Umbilical cord (tissue), 2 donors: ENCODE measurements at places on chromosomes 5 and 9. TPM values are rescaled to one million over a fixed set of nuclear protein-coding genes. Genes with fewer than 3 reads are reported as not detected.
A peak's percentile ranks its signal among the peaks of the same experiment; 100 is the strongest.

- no peak for DNase-seq
These were observed 37.1 kb upstream of the GDNF start for GRCh38 chr5:37876943-37877342.

- peak; percentile 46 for DNase-seq
These were observed 5.9 kb upstream of the LRRC14B start for GRCh38 chr5:185095-186070.

GRCh38 chr9:82532504-82533180, 530.3 kb downstream of the RASEF start:
- no peak for DNase-seq

CNTFR gene
- not detected for total RNA-seq

DNA sequence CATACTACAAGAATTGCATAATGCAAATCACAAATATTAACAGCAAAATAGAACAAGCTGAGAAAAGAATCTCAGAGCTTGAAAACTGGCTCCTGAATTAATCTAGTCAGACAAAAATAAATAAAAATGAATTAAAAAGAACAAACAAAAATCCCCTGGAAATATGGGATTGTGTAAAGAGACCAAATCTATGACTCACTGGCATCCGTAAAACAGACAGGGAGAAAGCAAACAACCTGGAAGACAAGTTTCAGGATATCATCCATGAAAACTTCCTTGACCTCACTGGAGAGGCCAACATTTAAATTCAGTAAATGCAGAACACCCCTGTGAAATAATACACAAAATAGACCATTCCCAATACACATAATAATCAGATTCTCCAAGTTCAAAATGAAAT, 229.3 kb upstream of the CTNND2 start:
- no peak for DNase-seq

DNA sequence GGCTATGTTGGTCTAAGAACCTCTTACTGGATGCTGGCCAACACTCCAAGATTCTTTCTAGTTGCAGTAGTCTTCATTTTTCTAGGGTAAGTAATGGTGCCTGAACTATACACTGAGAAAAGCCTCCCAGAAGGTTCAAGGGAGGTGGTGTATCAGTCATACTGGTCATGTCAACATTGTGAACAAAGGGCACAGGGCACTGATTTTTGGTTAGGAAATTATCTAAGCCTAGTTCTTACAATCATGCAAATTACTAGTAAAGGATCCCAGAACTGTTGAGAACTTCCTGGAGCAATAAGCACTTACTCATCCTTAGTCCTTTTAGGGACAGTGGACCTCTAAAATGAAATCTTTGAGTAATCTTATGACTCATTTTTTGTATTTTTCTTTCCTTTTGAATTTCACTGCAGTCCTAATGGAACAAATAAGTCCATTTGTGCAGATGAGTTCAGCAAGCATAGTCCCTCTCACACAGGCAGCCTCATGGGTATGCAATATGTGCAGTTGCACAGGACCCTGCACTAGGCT, 21.1 kb upstream of the CDC42SE2 start:
- DNase-seq: no peak

GRCh38 chr5:170254056-170254455, 21.3 kb downstream of the C5orf58 start:
- no peak for DNase-seq
